ENCODE measurements at places on chromosomes 12 and 14. TPM values are rescaled to one million over a fixed set of nuclear protein-coding genes. Genes with fewer than 3 reads are reported as not detected.
A peak's percentile ranks its signal among the peaks of the same experiment; 100 is the strongest.

- no peak for DNase-seq
Observed at GRCh38 chr14:42523666-42524065, 917.0 kb downstream of the LRFN5 start.

Gene LRP6
- 9.9 TPM for total RNA-seq

GRCh38 chr12:4441355-4442335 lies 4.0 kb downstream of the FGF6 start:
- DNase-seq, result peak; percentile 48

GRCh38 chr12:22994316-22994675 lies 369.3 kb downstream of the ETNK1 start:
- no peak for DNase-seq

DNA sequence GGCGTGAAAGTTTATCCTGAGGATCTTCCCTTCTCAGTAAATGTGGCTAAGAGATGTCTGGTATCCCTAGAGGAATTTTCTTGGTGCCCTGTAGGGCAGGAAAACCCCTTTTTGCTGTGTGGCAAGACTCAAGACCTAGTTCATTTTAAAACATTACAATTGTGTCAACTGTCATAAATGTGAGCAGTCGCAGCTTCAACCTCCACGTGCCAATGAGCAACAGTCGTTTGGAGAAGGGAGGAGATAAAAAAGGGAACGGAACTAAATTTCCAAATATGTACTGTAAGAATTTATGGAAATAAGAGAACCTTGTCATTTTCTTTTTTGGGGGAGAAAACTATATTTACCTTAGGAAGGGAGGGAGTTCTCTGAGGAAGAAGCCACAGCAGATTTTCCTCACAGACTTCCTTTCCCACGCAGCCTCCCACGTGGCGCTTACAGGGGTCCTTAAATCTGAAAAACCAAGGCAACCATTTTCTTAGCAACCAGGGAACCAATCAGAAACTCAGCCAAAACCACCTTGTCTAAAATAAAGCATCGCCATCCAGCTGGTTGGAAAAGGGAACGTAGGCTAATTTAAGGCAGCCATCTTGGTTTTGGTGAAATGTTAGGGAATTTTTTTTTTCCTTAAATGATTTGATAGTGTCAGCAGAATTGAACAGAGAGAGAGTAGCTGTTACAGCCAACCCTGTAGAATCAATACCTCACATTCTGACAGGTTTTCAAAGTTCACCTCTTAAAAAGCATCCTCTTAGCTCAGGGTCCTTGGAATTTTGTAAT lies 99.1 kb downstream of the FIGNL2 start:
- DNase-seq, result no peak

- DNase-seq, result no peak
Observed at GRCh38 chr12:128570191-128571065, 253.3 kb downstream of the SLC15A4 start.

GRCh38 chr14:53227154-53227718 lies 74.1 kb upstream of the DDHD1 start:
- DNase-seq, result no peak

- no peak for DNase-seq
Observed at GRCh38 chr14:35353409-35354172, 51.0 kb downstream of the NFKBIA start.

GRCh38 chr12:91493308-91493707 lies 310.7 kb upstream of the DCN start:
- DNase-seq, result no peak

Gene IGF1
- total RNA-seq, result 8.7 TPM

Gene TAC3
- total RNA-seq, result not detected

Gene NDUFA9
- total RNA-seq, result 36.1 TPM

GRCh38 chr12:92989715-92990484 lies 60.8 kb upstream of the EEA1 start:
- DNase-seq, result no peak

DNA sequence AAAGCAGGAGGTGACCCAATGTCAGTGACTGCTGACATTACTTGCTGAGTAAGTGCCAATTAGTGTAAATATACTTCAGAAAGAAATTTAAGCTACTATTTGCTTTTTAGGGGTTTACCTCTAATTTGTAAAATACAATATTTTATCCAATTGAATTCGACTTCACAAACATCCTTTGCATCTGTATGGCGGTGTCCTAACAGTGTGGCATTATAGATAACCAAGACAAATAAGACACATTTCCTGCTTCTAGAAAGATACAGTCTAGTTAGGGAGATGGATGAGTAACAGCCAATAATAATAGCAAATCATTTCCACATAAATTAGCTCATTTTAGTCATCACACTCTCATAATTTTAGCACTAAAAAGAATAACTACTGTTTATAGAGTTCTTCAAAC lies 196.5 kb downstream of the AKAP6 start:
- DNase-seq, result no peak

Gene WDHD1
- 6.2 TPM for total RNA-seq

Gene ADAM21
- total RNA-seq, result not detected

- DNase-seq, result peak; percentile 56
Observed at GRCh38 chr12:49288412-49288853, 6.5 kb upstream of the PRPH start.

Gene UNC119B
- 13.0 TPM for total RNA-seq

Measured in spleen (tissue), 13 donors.